ENCODE measurements at places on chromosomes 4 and X. TPM values are rescaled to one million over a fixed set of nuclear protein-coding genes. Genes with fewer than 3 reads are reported as not detected.

PABPC1L2A gene
- total RNA-seq: not detected

SRPK3 gene
- total RNA-seq: not detected

GCNA gene
- total RNA-seq: 5.1 TPM

ADH1C gene
- not detected for total RNA-seq

MRPS18C gene
- 62.7 TPM for total RNA-seq

CT45A2 gene
- not detected for total RNA-seq

RBM3 gene
- 195 TPM for total RNA-seq

DNA sequence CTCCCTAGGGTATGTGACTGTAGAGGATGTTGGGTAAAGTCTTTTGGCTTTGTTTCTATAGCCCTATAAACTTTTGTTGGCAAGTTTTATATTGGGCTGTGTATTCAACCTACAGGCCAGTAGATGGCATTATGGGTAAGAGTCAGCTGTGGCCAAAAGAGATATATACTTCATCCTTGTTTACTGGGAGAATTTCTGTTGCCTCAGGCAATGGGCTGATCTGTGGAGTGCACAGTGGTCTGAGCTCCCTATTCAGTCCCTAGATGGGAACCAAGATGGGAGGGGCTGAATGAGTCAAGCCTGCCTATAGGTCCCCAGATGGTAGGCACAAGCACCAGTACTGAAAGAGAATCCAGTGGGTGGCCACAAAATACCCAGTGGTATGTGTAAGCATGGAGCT, 580.6 kb downstream of the EPHA5 start:
- H3K4me1 ChIP-seq: no peaks in the 10 kb centered on the region
- no peak overlapping the region for H3K4me3 ChIP-seq
- DNase-seq: no peak
- H3K27me3 ChIP-seq: no peaks in the 10 kb centered on the region
- H3K27ac ChIP-seq: no peak overlapping the region

DNA sequence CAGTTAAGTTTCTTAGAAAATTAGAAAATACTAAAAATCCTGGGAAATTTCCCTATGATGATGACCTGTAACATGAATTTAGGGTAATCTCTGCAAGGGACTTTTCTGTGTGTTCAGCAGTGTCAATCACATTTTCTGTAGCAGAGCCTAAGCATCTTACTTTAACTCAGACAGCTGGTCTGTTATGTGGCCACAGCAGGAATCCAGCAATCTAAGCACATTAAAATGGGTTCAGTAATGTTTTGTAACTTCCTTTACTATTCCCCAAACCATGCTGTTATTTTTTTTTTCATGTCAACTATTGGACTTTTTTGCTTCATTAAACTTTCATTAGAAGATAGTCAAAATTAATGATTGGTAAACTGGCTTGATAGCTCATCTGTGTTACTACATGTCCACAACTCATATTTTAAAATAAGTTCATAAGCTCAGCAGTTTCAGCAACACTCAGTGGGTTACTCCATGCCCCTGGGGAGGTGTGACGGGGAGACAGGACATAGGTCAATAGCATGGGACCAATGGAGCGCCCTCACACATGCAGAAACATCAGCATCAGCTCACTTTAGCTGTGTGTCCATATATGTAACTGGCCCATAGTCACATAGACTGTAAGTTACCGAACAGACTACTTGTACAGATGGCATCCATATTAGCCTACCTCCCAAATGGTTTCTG, 168.0 kb upstream of the PACRGL start:
- no peak for DNase-seq
- no peak overlapping the region for H3K27ac ChIP-seq
- H3K4me1 ChIP-seq: no peaks in the 10 kb centered on the region
- peaks cover 2% of the 10 kb centered on the region for H3K27me3 ChIP-seq

GRCh38 chr4:32268863-32269262, 1548.7 kb downstream of the PCDH7 start:
- H3K4me1 ChIP-seq: no peaks in the 10 kb centered on the region
- no peak for DNase-seq
- no peak overlapping the region for H3K4me3 ChIP-seq
- H3K36me3 ChIP-seq: no peaks in the 10 kb centered on the region
- no peaks in the 10 kb centered on the region for H3K27me3 ChIP-seq

GRCh38 chr4:70306076-70306475, 28.7 kb upstream of the CABS1 start:
- no peak for DNase-seq
- H3K4me1 ChIP-seq: no peaks in the 10 kb centered on the region
- H3K27me3 ChIP-seq: no peaks in the 10 kb centered on the region
- H3K36me3 ChIP-seq: no peaks in the 10 kb centered on the region
- no peak overlapping the region for H3K4me3 ChIP-seq
- H3K27ac ChIP-seq: no peak overlapping the region

DNA sequence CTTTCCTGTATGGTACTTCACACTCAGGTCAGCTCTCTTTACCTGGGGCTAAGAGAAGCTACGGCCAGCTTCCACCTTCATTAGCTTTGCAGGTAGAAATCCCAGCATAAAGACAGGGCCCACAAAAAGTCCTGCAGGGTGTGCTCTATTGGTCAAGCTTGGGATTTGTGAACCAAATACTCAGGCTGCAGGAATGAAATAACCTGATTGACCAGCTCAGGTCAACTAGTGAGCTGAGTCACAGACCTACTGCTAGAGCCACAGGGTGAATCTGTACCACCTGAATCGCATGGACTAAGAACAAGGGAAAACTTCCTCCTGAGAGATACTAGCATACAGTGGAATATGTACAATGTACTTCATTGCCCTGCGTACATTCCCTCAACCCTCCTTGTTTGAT, 172.2 kb downstream of the HHIP start:
- H3K36me3 ChIP-seq: no peaks in the 10 kb centered on the region
- no peaks in the 10 kb centered on the region for H3K4me1 ChIP-seq
- DNase-seq: no peak
- H3K27ac ChIP-seq: no peak overlapping the region

DNA sequence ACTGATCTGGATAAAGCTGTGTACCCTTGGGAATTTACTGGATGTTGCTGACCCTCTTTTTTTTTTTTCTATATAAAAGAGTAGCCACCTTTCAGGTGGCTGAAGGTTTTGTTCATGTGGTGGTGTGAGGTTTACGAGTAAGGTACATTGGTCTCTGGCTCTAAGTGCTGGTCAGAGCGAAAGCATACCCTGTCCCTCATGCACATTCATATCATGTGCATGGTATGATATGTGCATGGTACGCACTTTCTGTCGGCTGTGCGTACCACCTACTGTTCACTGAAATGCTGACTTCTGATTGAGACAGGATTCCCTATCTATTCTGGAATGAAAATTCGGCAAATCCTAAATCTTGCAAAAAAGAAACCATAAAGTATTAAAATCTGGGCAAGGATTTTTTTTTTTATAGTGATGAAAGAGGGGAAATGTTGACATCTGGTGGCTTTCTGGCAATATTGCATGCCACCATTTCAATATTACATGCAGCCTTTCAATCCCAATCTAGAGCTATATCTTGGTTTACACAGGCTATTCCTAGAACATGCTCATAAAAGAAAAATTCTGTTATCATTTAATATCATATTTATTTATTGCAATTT, 32.8 kb downstream of the FAM149A start:
- H3K27ac ChIP-seq: no peak overlapping the region
- H3K27me3 ChIP-seq: no peaks in the 10 kb centered on the region
- peaks cover 3% of the 10 kb centered on the region for H3K4me1 ChIP-seq

DNA sequence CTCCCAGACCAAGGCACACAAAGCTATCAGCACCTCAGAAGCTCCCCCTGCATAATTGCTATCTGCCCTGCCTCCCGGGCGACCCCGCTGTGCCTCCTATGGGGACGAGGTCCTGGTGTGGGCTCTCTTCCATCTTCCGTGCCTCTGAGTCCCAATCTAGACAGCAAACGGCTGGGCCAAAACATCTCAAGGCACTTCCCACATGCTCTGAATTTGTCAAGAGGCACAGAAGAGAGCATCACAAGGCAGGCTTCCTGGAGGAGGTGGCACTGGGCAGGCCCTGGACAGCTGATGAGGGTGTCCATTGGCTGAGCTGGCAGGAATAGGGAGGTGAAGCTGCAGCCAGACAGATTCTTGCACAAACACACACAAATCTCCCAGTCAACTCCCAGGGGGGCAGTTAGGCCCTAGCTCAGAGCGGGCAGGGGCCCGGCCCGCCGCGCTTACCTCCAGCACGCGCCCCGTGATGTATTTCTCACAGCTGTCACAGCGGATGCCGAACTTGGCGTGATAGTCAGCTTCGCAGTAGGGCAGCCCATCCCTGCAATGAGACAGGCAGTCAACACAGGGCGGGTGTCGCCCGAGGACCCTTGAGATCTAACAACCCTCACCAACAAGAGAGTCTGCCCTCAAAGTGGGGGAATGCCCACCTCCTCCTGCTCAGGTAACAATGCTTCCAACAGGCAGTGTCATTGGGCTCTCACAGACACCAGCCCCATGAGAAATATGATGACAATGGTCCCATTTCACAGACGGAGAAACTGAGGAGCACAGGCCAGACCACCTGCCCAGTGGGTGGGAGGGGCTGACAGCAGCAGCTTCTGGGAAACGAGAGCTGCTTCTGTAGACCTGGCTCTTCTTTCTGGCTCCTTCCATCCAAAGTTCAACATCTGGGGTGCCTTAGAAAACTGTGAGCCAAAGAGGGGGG, 81.2 kb downstream of the ABLIM2 start:
- no peaks in the 10 kb centered on the region for H3K27me3 ChIP-seq
- H3K4me3 ChIP-seq: no peak overlapping the region
- H3K36me3 ChIP-seq: no peaks in the 10 kb centered on the region
- H3K4me1 ChIP-seq: no peaks in the 10 kb centered on the region
- no peak for DNase-seq
